Kidney (tissue), 22 donors: ENCODE measurements at places on chromosomes 13 and 19. TPM values are rescaled to one million over a fixed set of nuclear protein-coding genes. Genes with fewer than 3 reads are reported as not detected.
A peak's percentile ranks its signal among the peaks of the same experiment; 100 is the strongest.

DNA sequence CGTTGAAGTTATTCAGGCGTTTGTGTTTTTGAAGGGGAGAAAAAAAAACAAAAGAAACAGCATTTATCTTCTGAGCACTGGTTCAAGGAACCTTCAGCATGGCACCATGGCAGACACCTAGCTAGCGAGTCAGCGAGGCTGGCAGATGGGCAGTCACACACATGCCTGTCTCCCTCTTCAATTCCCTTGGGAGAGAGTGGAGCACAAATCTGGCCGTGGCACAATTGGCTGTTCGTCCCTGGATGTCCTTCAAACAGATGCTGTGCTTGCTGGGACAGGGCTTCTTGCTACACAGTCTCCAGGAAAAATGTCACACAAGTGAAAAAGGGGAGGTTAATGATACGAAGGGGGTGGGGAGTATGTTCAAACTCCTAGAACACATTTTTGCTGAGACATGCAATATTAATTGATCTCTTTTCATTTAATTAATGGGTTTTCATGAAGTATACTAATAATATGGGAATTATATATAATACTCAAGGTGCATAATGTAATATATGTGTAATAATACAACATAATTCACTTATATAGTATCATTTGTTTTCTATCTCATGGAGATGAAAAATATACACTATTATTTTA lies 1674.5 kb upstream of the SLC10A2 start:
- no peak for DNase-seq
- no peaks in the 10 kb centered on the region for H3K36me3 ChIP-seq
- no peak overlapping the region for H3K4me3 ChIP-seq
- no peaks in the 10 kb centered on the region for H3K27me3 ChIP-seq

- DNase-seq: no peak
- no peaks in the 10 kb centered on the region for H3K36me3 ChIP-seq
- H3K4me3 ChIP-seq: no peak overlapping the region
- no peak overlapping the region for H3K27ac ChIP-seq
- H3K27me3 ChIP-seq: no peaks in the 10 kb centered on the region
Measured at GRCh38 chr13:80894917-80895316, 554.0 kb upstream of the SPRY2 start.

DNA sequence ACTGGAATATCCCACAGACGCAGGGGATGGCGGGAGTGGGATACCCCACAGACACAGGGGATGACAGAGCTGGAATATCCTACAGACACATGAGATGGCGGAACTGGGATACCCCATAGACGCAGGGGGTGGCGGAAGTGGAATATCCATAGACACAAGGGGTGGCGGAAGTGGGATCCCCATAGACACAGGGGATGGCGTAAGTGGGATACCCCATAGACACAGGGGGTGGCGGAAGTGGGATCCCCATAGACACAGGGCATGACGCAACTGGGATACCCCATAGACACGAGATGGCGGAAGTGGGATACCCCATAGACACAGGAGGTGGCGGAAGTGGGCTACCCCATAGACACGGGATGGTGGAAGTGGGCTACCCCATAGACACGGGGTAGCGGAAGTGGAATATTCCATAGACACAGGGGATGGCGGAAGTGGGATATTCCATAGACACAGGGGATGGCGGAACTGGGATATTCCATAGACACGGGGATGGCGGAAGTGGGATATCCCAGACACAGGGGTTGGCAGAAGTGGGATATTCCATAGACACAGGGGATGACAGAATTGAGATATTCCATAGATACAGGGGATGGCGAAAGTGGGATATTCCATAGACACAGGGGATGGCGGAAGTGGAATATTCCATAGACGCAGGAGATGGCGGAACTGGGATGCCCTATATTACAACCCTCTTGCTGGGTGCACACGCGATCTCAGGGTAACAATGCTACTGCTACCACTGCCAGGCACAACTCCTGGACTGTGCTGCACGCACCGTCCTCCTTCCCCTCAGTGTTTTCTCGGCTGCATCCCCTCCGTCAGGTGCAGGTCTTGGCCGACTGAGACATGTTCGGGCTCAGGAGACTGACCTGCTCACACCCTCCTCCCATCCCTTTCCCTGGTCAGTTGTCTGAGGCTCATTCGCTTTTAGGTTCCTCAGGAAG lies 28.1 kb downstream of the ZNF787 start:
- H3K36me3 ChIP-seq: peaks cover 6% of the 10 kb centered on the region
- no peak for DNase-seq
- H3K4me1 ChIP-seq: no peaks in the 10 kb centered on the region

DNA sequence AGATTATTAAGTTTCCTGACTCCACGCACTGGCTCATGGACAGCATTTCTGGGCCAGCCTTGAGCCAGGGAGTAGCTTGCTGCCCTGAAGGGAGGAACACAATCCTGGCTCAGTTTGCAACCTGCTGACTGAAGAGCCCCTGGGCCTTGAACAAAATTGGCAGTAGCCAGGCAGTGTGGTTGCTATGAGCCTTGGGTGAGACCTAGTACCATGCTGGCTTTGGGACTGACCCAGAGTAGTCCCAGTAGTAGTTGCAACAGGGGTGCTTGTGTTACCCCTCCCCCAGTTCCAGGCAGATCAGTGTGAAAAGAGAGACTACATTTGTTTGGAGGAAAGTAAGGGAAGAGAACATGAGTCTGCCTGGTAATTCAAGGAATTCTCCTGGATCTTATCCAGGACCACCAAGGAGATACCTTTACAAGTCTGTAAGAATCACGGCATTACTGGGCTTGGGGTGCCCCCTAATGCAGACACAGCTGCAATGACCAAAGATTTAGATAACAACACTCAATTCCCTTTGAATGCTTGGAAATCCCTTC lies 22.0 kb downstream of the ITGBL1 start:
- H3K36me3 ChIP-seq: no peaks in the 10 kb centered on the region
- H3K27me3 ChIP-seq: no peaks in the 10 kb centered on the region
- DNase-seq: peak; percentile 59
- H3K4me3 ChIP-seq: no peak overlapping the region
- no peaks in the 10 kb centered on the region for H3K4me1 ChIP-seq
- no peak overlapping the region for H3K27ac ChIP-seq

- no peak for DNase-seq
- H3K27ac ChIP-seq: no peak overlapping the region
Measured at GRCh38 chr13:60852886-60853285, 455.9 kb downstream of the TDRD3 start.

DNA sequence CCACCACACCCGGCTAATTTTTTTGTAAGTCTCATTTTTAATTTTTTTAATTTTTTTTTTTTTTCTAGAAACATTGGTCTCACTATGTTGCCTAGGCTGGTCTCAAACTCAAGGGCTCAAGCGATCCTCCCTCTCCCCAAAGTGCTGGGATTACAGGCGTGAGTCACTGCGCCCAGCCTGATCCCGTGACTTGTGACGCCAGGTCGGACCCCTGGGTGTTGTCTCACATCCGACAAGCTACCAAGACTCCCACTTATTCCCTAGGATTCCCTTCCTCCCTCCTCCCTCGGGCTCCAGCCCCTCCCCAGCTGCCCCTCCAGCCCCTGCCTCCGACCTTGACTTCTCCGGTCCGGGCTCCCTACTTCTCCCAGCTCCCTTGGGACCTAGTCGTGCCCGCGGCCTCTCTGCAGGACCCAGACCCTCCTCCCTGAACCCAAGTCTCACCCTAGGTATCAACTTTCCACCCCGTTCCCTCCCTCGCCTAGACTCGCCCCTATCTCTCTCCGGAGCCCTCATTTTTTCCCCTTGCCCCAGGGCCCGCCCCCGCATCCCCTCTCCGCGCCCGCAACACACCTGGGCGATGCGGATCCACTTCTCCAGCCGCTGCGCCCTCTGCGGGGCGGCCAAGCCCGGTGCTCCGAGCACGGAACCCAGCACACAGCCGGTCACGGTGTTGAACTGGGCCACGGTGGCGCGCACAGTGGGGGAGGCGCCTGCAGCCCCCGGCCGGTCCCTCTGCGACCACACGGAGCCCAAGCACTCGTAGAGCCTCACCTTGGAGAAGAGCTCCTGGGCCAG lies 13.1 kb downstream of the RGL3 start:
- H3K36me3 ChIP-seq: peaks cover 9% of the 10 kb centered on the region
- H3K4me1 ChIP-seq: no peaks in the 10 kb centered on the region
- no peaks in the 10 kb centered on the region for H3K27me3 ChIP-seq
- H3K27ac ChIP-seq: no peak overlapping the region

Gene HSPB6
- 64.3 TPM for total RNA-seq

Gene TMTC4
- 15.1 TPM for total RNA-seq

Gene LENG8
- total RNA-seq: 208 TPM

Gene ZNF526
- 11.6 TPM for total RNA-seq

Gene KEAP1
- 60.8 TPM for total RNA-seq

Gene TEX29
- total RNA-seq: not detected

Gene STAP2
- total RNA-seq: 32.3 TPM
